ENCODE measurements at places on chromosomes 7 and 10. TPM values are rescaled to one million over a fixed set of nuclear protein-coding genes. Genes with fewer than 3 reads are reported as not detected.

CALCR gene
- total RNA-seq, result not detected

OR2A12 gene
- not detected for total RNA-seq

- no peak for DNase-seq
These were observed 242.1 kb upstream of the SP4 start for GRCh38 chr7:21185653-21186265.

HOXA1 gene
- 1.0 TPM for total RNA-seq

PRKG1 gene
- total RNA-seq, result 1.3 TPM

GRCh38 chr7:101563943-101564777, 64.9 kb downstream of the MYL10 start:
- DNase-seq, result no peak

- no peak for DNase-seq
These were observed 100.8 kb downstream of the CTTNBP2 start for GRCh38 chr7:117772421-117772820.

LIPK gene
- total RNA-seq, result not detected

FGL2 gene
- total RNA-seq, result 0.26 TPM

DNA sequence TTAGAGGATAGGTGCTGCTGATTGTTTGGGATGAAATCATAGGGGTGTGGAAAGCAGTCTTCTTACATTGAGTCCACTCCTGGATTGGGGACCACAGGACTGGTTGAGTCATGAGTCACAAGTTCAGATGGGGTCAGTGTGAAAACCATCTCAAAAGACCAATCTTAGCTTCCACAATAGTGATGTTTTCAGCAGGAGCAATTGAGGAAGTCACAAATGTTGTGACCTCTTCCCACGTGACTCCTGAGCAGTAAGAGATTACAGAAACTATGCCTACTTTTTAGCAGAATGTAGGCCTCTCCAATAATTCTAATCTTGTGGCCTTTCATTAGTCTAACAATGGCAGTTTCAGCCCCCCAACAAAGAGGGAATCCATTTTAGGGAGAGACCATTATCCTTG, 256.9 kb upstream of the CDC14C start:
- DNase-seq, result no peak

DNA sequence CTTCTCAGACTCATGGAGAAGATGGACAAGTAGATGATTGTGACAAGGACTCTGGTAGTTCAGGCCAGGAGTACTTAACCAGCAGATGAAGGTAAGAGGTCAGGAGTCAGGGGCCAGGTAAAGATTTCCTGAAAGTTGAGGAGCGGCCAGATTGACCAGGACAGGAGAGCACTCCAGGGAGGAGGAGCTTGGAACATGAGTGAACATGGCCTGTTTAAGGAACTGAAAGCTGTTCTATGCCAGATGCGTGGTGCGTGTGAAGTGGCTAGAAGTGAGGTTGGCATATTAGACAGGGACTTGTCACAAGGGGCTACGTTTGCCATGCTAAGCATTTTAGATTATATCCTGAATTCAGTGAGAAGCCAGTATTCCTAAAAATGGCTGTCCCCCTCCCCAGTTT, 157.2 kb downstream of the WNT2 start:
- no peak for DNase-seq

TOMM7 gene
- 162 TPM for total RNA-seq

ZNF862 gene
- 7.1 TPM for total RNA-seq

IDI2 gene
- total RNA-seq, result not detected

- no peak for DNase-seq
These were observed 72.2 kb downstream of the GTF2IRD1 start for GRCh38 chr7:74525881-74526280.

DNA sequence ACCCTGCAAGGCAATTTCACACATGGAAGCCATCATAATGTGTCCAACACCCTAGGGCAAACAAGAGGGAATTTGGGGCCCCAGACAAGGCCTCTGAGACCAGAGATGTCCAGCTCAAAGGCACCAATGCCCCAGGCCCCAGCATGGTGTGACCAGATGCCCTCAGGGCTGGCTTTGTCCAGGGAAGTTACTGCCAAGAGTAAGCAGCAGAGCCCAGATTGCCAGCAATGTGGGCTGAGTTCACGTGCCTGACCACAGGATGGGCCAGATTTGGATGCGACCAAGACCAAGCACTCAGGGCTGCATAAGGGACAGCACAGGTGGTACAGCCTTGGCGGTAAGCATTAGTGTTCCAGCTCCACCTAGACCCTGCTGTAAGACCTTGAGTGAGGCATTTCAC, 12.7 kb downstream of the MYOF start:
- DNase-seq, result no peak

DNA sequence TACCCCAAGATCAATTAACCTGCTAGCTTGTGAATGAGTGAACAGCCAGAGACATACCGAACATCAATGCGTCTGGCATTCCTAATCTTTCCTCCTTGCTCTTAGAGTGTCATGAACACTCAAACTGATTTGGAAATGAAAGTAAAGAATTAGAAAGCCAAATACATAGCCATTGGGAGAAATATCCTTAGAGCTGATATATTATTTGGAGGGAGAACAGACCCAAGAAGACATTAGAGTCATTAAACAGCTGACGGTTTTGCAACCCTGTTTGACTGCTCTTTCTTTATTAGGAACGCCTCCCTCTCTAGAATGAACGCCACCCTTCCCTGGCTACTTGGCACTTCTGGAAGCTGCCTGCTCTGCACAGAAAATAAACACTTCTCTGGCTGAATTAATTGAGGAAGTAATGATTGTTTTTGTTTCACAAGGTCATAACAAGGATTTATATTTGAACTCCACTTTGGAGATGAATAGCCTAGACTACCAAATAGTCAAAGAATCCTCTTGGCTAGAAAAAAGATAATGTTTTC, 42.8 kb downstream of the CTTNBP2 start:
- DNase-seq, result no peak

Measured in pulmonary artery endothelial cell (primary cell).